Activated T-cell treated with anti-CD3 and anti-CD28 coated beads, Interleukin-2, amount 50 U/mL, for 72 hours (primary cell): ENCODE measurements at places on chromosomes 5 and 9. TPM values are rescaled to one million over a fixed set of nuclear protein-coding genes. Genes with fewer than 3 reads are reported as not detected.

The TTC39B gene
- 46.7 TPM for total RNA-seq

The OR1Q1 gene
- total RNA-seq, result not detected

The SLC27A6 gene
- total RNA-seq, result not detected

The GABBR2 gene
- total RNA-seq, result not detected

The PCDHGB3 gene
- 0.19 TPM for total RNA-seq

The SLC25A48 gene
- not detected for total RNA-seq

DNA sequence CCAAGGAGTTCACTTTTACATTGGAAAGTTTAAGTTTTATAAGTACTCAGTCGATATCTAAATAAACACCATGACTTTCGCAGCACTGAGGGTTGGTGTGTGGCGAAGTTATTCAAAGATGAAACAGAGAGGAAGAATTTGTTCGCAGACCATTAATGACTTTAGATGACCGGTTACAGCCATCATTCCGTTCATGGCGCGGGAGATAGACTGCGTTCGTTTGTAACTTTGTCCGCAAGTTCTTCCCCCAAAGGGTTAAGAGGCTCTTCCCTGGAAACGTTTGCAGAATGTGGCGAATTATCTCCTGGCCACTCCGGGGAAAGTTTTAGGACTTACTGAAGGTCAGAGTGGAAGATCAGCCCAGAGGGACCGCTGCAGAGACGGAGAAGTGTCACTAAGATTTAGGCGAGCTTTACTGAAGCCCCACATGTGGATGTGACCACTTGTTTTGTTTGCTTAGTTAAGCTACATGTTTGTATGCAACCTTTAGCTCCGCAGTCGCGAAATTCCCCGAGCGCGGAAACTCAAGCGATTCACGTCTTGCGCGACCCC, 2.2 kb upstream of the FOXD1 start:
- peaks cover 20% of the 10 kb centered on the region for H3K4me1 ChIP-seq

DNA sequence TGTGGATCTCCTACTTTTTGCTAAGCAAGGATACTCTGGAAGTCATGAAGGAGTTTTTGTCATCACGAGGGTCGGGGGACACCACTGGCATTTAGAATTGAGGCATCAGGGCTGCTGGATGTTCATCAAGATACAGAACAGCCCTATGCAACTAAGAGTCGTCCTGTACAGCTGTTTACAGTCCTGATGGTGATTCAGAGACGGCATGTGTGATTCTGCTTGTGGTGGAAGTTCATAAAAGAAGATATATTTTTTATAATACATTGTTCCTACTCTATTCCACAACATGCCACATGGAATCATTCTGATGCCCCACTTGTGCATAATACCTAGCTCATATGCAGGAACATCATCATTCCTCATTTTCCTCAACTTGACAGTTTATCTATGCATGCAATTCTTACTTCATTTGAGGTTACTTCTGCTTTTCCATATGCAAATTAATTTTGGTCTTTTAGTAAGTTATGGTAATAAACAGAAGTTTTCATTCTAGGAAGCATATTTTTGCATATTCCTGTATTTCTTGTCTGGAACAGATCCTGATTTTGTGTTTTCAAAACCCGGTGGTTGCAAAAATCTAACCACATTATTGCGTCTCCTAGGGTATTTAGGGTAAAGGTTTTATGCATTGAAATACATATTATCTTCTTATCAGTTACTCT, 155.2 kb downstream of the ARHGEF28 start:
- peaks cover 10% of the 10 kb centered on the region for H3K27me3 ChIP-seq
- H3K4me3 ChIP-seq, result no peak overlapping the region
- no peak overlapping the region for H3K27ac ChIP-seq

DNA sequence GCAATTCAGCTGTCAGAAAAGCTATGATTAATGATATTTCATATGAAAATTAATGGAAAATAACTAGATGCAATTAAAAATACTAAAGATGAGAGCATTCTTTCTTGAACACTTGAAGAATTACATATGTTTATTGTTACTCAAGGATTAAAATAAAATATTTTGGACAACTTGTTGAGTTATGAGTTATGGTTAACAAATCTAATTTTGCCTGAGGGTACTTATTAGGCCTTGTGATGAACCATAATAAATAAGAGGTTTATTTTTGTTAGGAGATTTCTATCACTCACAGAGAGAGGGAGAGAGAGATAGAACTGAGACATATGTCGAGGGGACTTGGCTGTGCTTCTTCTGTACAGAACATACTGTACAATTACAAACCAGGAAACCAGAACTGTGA, 183.7 kb downstream of the ISL1 start:
- no peaks in the 10 kb centered on the region for H3K36me3 ChIP-seq
- no peak overlapping the region for H3K4me3 ChIP-seq
- no peaks in the 10 kb centered on the region for H3K27me3 ChIP-seq

DNA sequence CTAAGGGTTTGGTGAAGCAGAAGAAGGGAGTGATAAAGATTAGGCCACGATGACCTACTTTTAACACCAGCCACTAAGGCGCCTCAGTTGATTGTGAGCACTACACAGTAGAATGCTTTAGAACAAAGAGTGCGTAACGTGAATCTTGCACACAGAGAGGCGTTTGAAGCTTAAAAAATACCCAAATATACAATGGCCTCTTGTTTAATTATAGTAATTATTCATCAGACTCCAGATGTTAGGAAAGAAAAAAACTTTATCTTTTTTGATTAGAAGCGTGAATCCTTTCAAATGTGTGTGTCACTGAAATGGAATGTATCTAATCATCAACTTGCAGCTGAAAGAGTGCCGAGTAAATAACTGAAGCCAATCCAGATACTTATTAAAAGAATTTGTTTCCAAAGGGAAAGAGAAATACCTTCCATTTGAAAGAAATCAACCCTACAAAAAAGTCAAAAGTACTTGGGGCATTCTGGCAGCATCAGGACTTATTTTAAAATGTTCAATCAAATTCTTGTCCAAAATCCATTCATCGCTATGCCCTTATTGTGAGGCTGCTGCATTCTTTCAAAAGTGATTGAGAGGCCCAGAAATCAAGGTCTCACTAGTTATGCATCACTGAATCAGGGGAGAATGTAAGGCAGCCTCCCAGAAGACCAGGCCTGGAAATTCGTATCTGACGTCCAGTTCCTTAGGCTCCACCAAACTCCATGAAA, 337.5 kb downstream of the ZNF608 start:
- H3K27ac ChIP-seq, result no peak overlapping the region
- H3K27me3 ChIP-seq, result no peaks in the 10 kb centered on the region
- H3K36me3 ChIP-seq, result no peaks in the 10 kb centered on the region
- no peaks in the 10 kb centered on the region for H3K4me1 ChIP-seq

- H3K4me1 ChIP-seq, result no peaks in the 10 kb centered on the region
- no peak overlapping the region for H3K27ac ChIP-seq
- no peaks in the 10 kb centered on the region for H3K36me3 ChIP-seq
- no peaks in the 10 kb centered on the region for H3K27me3 ChIP-seq
- DNase-seq, result no peak
These were observed 93.0 kb upstream of the PAPPA start for GRCh38 chr9:116060631-116061030.

GRCh38 chr5:172336264-172336663, 52.7 kb upstream of the UBTD2 start:
- H3K27me3 ChIP-seq, result no peaks in the 10 kb centered on the region
- peaks cover 4% of the 10 kb centered on the region for H3K4me1 ChIP-seq
- no peak overlapping the region for H3K27ac ChIP-seq
- DNase-seq, result no peak
- H3K4me3 ChIP-seq, result no peak overlapping the region
- no peaks in the 10 kb centered on the region for H3K36me3 ChIP-seq

GRCh38 chr9:82513242-82513751, 524.7 kb downstream of the SPATA31D1 start:
- no peaks in the 10 kb centered on the region for H3K36me3 ChIP-seq
- H3K27ac ChIP-seq, result no peak overlapping the region
- no peaks in the 10 kb centered on the region for H3K27me3 ChIP-seq
- no peak overlapping the region for H3K4me3 ChIP-seq

DNA sequence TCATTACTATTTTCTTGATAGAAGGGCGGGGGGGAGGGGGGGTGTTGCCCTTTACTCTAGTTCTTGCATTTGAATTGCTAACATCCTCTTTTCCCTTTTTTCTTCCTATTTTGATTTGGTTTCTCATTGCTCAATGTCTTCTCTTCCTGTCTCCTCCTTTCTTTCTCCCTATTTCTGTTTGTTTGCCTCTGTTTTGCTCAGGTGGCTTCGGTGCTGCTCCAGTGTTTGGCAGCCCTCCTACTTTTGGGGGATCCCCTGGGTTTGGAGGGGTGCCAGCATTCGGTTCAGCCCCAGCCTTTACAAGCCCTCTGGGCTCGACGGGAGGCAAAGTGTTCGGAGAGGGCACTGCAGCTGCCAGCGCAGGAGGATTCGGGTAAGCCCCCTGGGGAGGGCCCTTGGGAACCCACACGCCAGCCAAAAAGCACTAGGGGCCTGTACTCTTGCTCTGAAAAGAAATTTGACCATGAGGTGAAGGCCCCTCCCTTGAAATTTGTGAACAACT, 48.3 kb downstream of the FAM78A start:
- no peak overlapping the region for H3K4me3 ChIP-seq
- no peaks in the 10 kb centered on the region for H3K36me3 ChIP-seq
- DNase-seq, result no peak
- no peaks in the 10 kb centered on the region for H3K4me1 ChIP-seq
- H3K27me3 ChIP-seq, result no peaks in the 10 kb centered on the region

DNA sequence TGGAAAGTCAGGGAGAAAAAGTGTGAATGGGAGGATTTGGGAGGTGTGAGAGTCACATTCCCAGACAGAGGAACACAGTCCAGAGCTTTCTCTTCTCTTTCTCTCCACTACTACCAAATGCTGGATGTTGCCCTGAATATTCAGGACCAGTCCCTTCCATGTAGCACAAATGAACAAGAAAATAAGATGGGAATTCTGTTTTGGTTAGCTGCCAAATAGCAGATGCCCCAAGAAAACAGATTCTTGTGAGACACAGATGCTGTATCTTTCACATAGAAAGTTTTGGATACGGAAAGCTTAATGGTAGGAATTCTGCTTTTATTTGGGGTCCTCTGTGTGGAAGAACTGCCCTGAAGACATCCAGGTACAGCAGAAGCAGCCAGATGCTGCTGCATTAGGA, 37.8 kb downstream of the PRLR start:
- no peaks in the 10 kb centered on the region for H3K36me3 ChIP-seq
- H3K4me1 ChIP-seq, result no peaks in the 10 kb centered on the region
- no peak for DNase-seq
- no peak overlapping the region for H3K4me3 ChIP-seq
- H3K27ac ChIP-seq, result no peak overlapping the region

DNA sequence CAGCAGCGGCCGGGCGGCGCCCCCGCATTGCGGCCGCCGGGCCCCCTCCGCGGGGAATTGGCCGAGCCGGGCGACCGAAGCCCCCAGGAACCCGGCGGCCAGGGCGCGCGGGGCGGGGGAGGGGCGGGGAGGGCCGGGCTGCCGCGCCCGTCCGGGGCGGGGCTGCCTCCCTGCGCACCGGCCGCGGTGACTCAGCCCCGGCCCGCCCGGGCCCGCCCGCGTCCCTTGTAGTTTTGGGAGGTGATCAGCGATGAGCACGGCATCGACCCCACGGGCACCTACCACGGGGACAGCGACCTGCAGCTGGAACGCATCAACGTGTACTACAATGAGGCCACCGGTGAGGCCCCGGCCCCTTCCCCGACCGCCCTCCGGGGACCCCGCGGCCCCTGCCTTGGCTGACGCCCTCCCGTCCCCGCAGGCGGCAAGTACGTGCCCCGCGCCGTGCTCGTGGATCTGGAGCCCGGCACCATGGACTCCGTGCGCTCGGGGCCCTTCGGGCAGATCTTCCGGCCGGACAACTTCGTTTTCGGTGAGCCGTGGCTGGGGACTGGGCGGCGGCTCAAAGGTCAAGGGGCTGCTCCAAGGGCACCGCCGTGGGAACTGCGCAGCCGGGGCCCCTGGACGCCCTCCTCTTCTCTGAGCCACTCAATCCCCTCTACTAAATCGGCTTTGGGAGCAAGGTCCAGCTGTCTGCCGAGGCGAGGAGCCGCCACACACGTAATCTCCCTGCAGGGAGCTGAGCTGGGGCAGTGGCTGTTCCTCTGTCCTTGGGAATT, 592 bp downstream of the TUBB4B start:
- peak; percentile 77 for DNase-seq
- peak overlapping the region; percentile 93 for H3K27ac ChIP-seq
- H3K27me3 ChIP-seq, result no peaks in the 10 kb centered on the region
- peak overlapping the region; percentile 88 for H3K4me3 ChIP-seq

DNA sequence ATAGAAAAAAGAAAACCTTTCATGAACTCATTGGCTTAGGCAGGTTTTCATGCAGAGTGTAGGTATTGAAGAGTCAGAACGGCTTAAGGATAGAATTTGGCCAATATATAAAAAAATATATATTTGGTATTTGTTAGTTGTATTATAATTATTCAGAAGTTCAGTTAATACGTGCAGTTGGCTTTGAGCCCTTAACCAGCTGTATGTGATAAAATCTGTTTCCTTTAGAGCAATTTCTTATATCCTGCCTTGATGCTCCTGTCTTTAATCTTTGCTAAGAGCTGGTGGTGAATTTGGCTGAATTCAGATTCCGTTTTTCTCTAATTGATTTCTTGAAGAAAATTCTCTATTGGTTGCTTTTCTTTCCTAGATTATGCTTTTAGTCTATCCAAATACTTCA, 3.7 kb downstream of the ANXA1 start:
- no peak for DNase-seq
- H3K27ac ChIP-seq, result peak overlapping the region; percentile 91
- H3K4me3 ChIP-seq, result peak overlapping the region; percentile 95
- H3K27me3 ChIP-seq, result no peaks in the 10 kb centered on the region
- peaks cover 81% of the 10 kb centered on the region for H3K4me1 ChIP-seq

- H3K36me3 ChIP-seq, result no peaks in the 10 kb centered on the region
- H3K27me3 ChIP-seq, result peaks cover 8% of the 10 kb centered on the region
- H3K4me3 ChIP-seq, result no peak overlapping the region
- no peak overlapping the region for H3K27ac ChIP-seq
- DNase-seq, result no peak
These were observed 176.9 kb downstream of the RORB start for GRCh38 chr9:74674077-74674476.

GRCh38 chr5:3310541-3311261, 284.9 kb upstream of the IRX1 start:
- no peaks in the 10 kb centered on the region for H3K4me1 ChIP-seq
- DNase-seq, result no peak
- H3K27ac ChIP-seq, result no peak overlapping the region
- H3K4me3 ChIP-seq, result no peak overlapping the region
- no peaks in the 10 kb centered on the region for H3K27me3 ChIP-seq
- no peaks in the 10 kb centered on the region for H3K36me3 ChIP-seq

- H3K36me3 ChIP-seq, result no peaks in the 10 kb centered on the region
- H3K27ac ChIP-seq, result no peak overlapping the region
- no peaks in the 10 kb centered on the region for H3K4me1 ChIP-seq
- no peaks in the 10 kb centered on the region for H3K27me3 ChIP-seq
- no peak overlapping the region for H3K4me3 ChIP-seq
These were observed 41.2 kb upstream of the COL5A1 start for GRCh38 chr9:134600371-134600770.

GRCh38 chr5:50791813-50792212, 125.4 kb downstream of the PARP8 start:
- no peak overlapping the region for H3K4me3 ChIP-seq
- peak overlapping the region; percentile 42 for H3K27ac ChIP-seq
- H3K27me3 ChIP-seq, result no peaks in the 10 kb centered on the region
- no peaks in the 10 kb centered on the region for H3K4me1 ChIP-seq
- peaks cover 3% of the 10 kb centered on the region for H3K36me3 ChIP-seq
- no peak for DNase-seq

GRCh38 chr5:141757402-141757801, 75.4 kb upstream of the ARAP3 start:
- no peak overlapping the region for H3K27ac ChIP-seq
- no peaks in the 10 kb centered on the region for H3K36me3 ChIP-seq
- no peak overlapping the region for H3K4me3 ChIP-seq
- H3K4me1 ChIP-seq, result peaks cover 7% of the 10 kb centered on the region
- peaks cover 66% of the 10 kb centered on the region for H3K27me3 ChIP-seq
